ENCODE measurements at places on chromosomes 3 and 15.

DNA sequence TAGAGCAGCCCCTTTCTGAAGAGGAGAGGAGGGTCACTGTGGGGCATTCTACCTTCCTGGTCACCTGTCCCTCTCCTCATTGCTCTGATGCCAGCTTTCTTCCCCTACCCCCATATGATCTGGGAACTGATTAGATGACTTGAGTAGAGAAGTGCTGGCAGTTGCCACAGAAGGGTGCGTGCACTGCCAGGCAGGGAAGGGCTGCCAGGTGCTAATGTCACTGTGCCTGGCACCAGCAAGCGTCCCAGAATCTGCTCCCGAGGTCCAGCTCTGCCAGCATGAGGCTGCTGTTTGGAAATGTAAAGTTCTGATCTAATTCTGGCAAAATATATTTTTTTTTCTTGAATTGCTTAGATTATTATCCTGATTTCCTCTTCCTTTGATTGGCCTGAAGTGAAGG is 52.8 kb downstream of the PPM1L start:
- DNase-seq: no peak

GRCh38 chr3:182509844-182510460 is 283.4 kb upstream of the ATP11B start:
- DNase-seq: no peak

DNA sequence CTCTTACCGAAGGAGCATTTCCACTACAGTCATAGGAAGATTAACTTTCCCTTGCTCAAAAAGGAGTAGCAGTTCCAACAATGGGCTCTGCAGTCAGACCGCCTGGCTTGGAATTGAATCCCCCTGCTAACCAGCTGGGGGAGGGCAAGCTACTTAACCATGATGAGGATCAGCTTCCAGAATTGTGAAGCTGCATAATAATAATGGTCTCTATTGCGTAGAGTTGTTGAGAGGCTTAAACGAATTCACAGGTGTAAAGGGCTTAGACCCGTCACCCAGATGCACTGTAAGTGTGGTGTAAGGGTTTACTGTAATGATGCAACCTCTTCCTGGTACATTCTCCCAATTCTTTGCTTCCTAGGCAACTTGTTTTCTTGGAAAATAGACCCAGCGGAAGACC is 185.2 kb upstream of the RGMA start:
- DNase-seq: no peak

DNA sequence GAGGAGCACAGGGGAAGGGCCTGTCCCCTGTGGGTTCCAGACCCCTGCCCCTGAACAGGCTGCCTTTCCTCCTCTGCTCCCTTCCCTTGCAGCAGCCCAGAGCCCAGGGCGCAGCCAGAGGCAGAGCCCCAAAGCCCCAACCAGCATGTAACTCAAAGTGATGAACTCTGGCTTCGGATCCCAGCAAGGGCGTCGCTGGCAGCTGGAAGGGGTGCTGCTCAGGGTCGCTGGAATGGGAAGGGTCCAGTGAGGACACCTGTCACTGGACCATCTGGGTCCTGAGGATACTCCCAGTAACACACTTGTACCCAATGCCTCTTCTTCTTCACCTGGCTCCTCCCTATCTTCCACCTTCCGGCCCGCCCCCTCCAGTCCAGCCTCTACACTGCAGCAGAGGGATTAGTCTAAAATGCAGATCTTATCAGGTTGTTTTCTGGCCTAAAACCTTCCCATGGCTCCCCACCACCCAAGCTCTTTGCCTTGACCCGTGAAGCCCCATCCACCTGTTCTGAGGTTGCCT is 64.0 kb downstream of the SLC6A1 start:
- no peak for DNase-seq

- no peak for DNase-seq
These were observed 13.5 kb downstream of the GTF2E1 start for GRCh38 chr3:120756061-120756460.

DNA sequence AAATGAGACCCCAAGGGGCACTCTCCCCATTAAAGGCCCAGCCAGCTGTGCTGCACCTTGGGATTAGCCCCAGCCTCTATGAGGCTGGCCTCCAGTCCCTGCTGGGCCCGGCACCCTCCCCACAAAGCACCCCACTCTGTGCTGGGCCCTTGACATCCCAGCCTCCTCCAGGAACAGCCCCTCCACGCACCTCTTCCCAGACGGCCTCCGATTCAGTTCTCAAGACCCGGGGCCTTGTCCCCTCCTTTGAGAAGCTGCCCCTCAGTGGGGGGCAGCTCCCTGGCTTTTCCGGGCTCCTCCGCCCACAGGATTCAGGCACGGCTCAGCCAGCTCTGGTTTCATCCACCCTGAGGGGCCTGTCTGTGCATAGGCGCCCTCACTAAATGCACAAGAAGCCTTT is 144.1 kb downstream of the LRRK1 start:
- DNase-seq: no peak

- no peak for DNase-seq
These were observed 130.3 kb downstream of the MDFIC2 start for GRCh38 chr3:70182166-70182565.

DNA sequence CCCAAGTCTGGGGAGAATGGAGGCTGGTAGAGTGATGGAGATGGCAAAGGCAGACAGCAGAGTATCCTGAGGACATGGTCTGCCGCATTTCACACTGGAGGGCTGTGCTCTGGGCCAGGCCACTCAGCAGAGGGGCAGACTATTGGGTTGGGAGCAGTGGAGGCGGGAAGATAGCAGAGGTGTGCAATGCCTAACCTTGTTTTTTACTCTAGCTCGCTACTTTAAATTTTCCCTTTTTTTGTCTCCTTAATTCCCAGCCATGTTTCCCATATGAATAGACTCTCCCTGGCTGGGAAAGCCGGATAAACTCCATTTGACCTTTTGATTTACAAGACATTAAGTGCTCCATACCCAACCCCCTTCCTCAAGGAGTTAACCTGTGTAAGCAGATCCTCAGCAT is 33.5 kb upstream of the ST6GAL1 start:
- no peak for DNase-seq

GRCh38 chr3:156383441-156384025 is 171.4 kb downstream of the SSR3 start:
- DNase-seq: no peak

- peak; percentile 16 for DNase-seq
These were observed 79.3 kb upstream of the ALDH1L1 start for GRCh38 chr3:126259411-126260391.

- DNase-seq: no peak
These were observed 1.8 kb upstream of the GPR171 start for GRCh38 chr3:151204530-151205402.

DNA sequence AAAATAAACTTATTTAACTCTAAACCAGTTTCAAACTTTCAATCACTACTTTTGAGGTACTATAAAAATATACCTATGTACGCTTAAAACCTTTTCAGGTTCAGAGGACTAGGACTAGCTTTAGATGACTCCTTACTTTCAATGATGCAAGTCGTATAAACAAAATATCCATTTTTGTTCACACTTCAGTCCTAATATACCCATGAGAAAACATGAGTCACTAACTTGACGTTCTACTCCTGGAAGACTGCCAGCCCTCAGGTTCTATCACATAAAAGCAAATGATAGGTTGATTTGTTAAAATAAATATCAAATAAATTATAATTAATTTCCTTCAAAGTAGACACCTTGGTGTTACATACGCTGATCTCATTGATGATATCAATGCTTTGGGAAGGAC is 10.6 kb upstream of the P3H2 start:
- no peak for DNase-seq

DNA sequence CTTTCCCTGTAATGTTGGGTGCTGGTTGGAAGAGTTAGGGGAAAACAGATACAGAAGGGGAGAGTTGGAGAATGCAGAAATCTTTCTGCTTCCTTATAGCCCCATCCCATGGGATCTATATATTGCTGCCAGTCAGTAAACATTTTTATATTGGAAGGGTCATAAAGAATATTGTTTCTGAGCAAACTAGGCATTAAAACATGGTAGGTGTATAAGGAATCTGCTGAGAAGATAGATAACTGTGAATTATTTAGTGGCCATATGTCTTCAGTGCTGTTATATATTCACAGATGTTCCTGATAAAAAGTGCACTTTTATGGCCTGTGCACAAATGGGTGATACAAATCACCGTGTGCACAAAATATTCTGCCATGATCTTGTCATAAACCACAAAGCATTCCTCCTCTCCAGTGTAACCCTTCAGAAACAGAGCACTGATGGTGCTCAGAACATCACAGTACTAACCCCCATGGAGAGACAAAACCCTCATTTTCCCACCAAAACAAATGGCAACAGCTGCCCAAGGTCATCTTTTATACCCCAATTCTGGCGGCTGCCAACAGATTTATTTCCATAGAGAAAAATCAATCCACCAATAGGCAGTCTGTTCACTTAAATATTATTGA is 269.3 kb downstream of the SLC9A9 start:
- DNase-seq: no peak

- no peak for DNase-seq
These were observed 154.5 kb downstream of the FOXP1 start for GRCh38 chr3:71428841-71429596.

DNA sequence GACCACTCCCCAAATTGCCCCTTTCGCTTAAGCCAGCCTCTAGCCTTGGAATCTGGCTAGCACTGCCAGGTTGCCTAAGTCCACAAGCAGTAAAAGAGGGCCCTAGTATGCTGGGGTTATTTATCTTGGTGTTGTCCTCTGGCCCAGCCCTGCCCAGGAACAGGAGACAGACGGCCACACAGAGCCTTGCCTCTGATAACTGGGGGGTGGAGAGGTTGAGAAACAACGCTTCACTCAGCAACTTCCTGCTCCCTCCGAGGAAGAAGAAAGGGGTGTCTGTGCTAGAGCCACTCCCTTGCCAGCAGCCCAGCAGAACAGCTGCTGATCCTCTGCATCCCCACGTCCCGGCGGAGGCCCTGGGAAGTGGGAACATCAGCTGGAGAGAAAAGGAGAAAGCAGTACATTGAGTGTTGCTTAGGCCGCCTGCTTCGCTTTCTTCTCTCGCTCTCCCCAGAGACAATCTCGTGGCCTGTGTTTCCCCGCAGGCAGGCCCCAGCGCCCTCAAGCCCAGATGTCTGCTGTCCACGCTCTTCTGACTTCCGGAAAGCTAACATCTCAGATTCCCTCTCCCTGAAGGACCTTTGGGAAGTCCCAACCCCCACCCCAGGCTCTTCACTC is 22.6 kb upstream of the C3orf70 start:
- peak; percentile 58 for DNase-seq

- DNase-seq: no peak
These were observed 380.2 kb downstream of the TIGIT start for GRCh38 chr3:114674036-114674435.

Measured in hypothalamus (tissue), 51 donors.